ENCODE measurements at places on chromosomes 4 and X. TPM values are rescaled to one million over a fixed set of nuclear protein-coding genes. Genes with fewer than 3 reads are reported as not detected.

DNA sequence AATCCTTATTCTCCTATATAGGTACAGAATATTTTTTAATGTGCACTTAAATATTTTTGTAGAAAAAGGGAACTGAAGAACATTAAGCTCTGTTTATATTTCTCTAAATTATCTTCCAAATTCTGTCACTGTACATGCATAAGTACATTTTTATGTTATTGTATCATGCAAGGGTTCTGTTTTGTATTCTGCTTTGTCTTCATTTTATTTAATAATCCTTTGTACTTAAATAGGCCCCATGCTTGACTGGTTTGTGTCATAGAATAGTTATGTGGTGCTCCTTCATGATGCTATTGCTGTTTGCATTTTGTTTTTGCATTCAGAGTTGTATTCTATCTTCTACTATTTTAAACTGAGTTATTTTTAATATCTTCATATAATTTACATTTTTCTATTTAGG is 111.9 kb upstream of the EDNRA start:
- no peak for DNase-seq

The ATP1B4 gene
- total RNA-seq: not detected

The APLN gene
- 124 TPM for total RNA-seq

- DNase-seq: no peak
Observed at GRCh38 chrX:39672405-39672804, 425.4 kb downstream of the BCOR start.

- DNase-seq: peak; percentile 3
Observed at GRCh38 chrX:9340598-9341290, 124.1 kb upstream of the TBL1X start.

GRCh38 chr4:7938609-7939376 is 868 bp downstream of the AFAP1 start:
- peak; percentile 58 for DNase-seq

DNA sequence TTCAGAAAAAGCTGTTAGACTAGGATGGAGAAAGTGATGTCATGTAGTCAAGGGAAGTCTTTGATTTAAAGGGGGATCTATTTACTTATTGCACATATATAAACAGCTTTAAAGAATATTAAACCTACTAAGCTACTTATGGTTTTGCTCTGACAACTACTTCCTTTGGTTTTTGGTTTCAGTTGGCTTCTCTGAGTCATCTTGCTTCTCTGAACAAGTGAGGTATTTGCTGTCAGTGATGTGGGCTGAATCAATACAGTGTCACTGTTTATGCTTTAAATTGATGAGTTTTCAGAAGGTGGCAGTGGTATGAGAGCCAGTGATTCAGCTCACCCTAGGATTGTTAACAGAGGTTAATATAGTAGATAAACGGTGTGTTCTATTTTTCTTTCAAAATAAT is 75.1 kb downstream of the CEP44 start:
- DNase-seq: no peak

The MORF4L2 gene
- 597 TPM for total RNA-seq

DNA sequence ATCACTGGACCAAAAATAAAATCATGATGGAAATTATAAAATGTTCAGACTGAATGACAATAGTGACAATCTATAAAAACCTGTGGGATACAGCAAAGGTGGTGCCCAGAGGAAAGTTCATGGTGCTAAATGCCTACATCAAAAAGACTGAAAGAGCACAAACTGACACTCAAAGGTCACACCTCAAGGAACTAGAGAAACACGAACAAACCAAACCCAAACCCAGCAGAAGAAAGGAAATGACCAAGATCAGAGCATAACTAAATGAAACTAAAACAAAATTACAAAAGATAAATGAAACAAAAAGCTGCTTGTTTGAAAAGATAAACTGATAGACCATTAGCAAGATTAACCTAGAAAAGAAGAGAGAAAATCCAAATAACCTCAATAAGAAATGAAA is 78.7 kb downstream of the ANAPC10 start:
- DNase-seq: no peak

DNA sequence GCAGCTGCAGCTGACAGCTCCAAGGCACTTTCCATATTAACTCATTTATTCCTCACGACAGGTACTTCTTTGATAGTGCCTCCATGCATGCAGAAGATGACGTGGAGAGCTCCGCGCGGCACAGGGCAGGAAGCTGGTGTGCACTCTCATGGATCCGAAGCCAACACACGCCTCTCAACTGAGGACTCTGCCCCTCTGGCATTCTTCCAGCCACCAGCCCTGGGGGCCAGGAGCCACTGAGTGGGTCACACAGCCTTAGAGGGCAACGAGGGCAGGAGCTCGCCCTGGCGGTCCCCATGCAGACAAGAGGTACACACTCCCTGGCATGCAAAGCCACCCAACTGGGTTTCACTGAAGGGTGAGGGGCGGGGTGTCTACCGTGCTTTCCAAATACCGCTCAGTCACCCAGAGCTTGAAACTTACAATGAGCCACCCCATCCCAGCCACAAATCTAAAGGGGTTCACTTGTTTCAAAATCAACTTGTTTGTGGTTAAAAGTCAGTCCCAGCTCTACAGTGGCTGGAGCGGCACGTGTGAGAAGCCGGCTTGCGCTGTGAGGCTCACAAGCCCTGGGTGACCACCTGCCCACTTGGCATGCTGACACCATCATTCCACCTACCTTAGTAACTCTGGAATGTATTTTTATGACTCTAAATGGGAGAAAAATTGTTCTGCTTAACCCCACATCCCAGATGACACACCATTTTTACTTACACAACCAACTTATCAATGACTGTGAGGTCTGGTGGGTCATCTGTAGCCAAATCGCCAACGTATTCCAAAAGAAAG is 16.2 kb downstream of the NOP14 start:
- DNase-seq: no peak

All from dermis blood vessel endothelial cell (primary cell).